ENCODE measurements at places on chromosomes 12 and 14.

- DNase-seq, result no peak
Measured at GRCh38 chr12:32828552-32828951, 68.0 kb downstream of the PKP2 start.

GRCh38 chr14:96089401-96089800 lies 50.2 kb downstream of the C14orf132 start:
- no peak for DNase-seq

GRCh38 chr12:109308534-109309380 lies at the start of gene FOXN4:
FOXN4 (minus strand) TSS chr12:109309284; CDS start chr12:109308321, 963 bp downstream.
- no peak for DNase-seq

DNA sequence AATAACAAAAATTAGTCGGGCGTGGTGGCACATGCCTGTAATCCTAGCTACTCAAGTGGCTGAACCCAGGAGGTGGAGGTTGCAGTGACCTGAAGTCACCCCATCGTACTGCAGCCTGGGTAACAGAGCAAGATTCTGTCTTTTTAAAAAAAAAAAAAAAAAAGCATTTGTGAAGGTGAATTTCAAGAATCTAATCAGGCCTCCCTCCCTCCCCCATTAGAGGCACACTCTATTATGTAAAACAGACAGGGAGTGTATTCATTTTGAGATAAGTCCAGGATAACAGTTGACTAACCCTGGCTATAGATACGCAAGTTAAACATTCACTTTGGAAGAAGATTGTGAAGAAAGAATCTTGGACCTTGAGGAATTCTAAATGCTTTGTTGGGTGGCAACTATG lies 2.9 kb downstream of the RESF1 start:
- DNase-seq, result no peak

GRCh38 chr12:63989301-63989845 lies 144.9 kb downstream of the SRGAP1 start:
- DNase-seq, result no peak

GRCh38 chr12:91680864-91681263 lies 464.8 kb downstream of the BTG1 start:
- no peak for DNase-seq

DNA sequence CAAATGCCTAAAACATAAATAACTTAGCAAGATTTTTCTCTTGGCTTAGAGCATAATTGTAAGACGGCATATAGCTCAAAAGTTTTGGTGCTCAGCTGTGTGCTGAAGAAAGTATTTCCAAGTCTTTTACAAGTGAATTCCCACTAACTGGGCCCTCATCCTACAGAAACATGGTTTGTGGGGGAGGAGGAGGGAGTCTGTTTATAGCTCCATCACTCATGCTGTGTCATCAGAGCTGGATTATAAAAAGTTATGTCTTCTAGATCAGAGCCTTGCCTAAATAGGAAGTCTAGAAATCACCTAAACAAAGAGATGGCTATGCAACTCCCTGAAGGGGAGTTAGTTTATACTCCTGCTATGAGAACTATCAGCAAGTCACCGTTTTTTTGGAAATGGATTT lies 65.9 kb upstream of the OTOGL start:
- DNase-seq, result no peak

DNA sequence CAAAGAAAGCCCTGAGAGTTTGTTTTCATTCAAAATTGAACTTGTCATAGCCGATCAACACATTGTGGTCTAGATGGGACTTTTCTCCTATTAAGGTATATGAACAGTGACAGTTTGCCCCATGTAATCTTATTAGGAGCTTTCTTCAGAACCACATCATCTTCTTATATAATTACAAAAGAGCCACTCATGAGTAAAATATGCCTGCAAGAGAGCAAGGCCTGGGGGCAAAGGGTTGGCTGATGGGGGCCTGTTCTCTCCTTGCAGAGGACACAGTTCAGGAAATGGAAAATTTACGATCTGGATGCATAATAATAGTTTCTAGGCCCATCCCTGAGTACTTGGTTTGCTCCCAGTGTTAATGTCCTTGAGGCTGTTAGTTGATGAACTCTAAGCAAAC lies 87.8 kb downstream of the FLRT2 start:
- no peak for DNase-seq

DNA sequence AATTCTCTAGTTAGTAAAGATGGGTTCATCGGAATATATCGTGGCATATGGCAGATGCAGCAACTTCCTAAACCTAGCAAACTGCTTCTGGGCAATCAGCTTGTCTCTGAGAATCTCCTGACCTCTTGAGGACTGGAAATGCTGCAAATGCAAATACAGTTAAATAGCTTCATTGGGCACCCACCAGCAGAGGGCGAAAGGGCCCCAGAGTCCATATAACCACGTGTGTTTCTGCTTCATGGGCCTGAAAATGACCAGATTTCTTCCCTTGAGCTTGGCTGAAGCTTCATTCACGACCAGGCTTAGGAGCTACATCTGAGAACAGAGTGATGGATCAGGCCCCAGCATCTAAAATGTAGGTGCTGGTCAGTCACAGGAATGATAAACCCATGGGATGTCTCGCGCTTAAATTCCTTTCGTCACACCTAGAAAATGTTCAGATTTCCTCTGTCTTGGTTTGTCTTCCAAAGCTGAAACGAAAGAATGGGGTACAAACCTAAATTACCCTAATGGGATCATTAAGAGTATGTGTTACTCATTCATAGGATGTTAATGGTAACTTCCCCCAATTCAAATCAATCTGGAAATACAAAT lies 1482.5 kb upstream of the TMEM132C start:
- no peak for DNase-seq

DNA sequence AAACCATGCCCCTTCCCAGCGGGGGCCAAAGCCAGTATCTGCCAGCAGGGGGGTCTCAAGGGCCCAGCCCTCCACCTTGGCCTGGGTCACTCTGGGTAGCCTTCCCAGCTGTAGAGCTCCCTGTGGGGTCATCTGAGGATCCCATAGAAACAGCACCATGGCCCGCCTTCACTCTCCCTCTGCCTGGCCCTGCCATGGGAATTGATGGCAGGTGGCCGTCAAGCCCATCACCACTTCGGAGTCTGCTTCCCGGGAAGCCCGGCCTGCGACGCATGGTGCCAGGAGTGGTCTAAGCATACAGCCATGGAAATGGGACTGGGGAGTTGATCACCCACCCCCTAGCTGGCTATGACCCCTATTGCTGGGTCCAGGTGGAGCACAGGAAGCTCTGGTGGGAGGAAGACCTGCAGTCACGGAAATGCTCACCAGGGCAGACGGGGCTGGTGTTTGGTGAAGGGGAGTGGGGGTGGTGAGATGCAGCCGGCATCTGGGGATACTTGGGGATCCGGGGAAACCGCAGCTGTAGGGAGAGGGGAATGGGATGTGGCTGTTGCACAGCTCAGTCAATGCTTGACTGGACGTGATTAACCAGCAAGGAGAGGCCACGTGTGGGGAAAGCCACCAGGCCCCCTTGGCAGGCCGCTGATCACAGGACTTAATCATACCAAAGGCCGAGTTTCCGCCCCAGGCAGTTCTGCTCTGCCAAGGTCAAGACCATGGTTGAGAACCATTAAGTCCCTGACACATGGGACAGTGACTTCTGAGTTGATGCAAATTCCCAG lies 52.2 kb upstream of the DIO3 start:
- no peak for DNase-seq

DNA sequence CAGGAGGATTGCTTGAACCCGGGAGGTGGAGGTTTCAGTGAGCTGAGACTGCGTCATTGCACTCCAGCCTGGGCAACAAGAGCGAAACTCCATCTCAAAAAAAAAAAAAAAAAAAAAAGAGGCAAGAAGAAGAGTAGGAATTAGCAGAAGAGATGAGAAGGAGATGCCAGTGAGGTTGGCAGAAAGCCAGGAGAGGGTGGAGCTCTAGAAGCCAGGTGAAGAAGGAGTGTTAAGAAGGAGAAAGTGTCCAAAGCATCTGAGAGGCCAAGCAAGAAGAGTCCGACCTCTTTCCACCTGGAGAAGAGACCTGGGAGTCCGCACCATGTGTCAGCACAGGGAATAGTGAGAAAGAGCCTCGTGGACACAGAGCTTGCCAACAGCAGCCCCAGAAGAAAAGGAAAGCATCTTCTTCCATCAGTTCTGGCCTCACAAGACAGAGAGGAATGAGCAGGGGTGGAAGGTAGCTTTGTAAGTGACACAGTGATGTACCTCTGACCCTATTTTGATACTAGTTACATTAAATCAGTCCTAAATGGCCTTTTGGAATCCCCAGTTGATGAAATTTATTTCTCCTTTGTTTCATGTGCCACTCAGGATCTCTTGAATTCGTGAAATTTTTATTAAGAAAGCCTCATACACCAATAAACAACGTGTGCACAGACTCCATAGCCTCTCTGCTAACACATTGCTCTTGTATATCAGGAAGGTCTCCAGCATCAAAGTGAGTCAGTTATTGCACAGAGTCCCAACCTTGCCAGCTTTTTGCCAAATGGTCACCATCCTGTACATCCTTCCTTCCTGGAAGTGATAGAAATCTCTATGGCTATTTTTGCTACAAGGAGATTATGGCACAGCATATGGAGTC lies 70.6 kb downstream of the SAMD4A start:
- DNase-seq, result no peak

DNA sequence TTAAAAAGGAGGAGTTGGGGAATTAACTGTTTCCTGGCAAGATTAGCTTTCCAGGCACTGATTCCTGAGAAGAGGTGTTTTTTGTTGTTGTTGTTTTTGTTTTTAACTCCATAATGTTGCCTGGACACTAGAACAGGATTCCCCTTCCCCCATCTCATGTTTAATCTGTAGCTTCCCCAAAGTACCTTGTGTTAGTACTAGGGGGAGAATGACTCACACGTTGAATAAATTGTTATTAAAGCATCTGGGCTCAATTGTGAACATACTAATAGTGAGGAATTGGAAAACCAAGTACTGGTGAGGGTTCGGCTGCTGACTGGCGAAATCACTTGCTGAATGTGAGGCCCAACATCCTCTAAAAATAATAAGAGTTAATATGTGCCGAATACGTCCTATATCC lies 1.3 kb upstream of the GNG2 start:
- no peak for DNase-seq

DNA sequence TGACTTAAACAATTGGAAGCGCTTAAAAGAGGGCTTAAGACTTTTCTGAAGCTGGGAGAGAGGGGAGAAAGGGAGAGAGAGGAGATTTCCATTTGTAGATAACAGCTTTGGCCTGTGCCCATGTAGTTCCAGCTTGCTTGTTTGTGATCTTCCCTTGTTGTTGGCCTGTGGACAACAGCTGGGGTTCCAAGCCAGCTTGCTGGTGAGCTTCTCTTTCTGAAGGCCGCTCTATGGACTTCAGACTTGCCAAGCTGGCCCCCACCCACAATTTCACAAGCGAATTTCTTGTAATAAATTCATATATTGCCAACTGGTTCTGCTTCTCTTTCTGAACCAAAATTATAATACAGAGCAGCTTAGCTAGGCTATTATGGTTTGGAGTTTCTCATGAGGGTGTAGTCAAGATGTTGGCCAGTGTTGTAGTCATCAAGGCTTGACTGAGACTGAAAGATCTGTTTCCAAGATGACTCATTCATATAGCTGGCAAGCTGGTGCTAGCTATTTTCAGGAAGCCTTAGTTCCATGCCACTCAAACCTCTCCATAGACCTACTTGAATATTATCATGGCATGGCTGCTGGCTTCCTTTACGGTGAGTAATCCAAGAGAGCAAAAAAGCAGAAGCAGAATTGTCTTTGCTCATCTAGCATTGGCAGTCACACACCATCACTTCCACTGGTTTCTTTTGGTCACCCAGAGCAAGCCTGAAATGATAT lies 89.4 kb downstream of the ATP23 start:
- no peak for DNase-seq

DNA sequence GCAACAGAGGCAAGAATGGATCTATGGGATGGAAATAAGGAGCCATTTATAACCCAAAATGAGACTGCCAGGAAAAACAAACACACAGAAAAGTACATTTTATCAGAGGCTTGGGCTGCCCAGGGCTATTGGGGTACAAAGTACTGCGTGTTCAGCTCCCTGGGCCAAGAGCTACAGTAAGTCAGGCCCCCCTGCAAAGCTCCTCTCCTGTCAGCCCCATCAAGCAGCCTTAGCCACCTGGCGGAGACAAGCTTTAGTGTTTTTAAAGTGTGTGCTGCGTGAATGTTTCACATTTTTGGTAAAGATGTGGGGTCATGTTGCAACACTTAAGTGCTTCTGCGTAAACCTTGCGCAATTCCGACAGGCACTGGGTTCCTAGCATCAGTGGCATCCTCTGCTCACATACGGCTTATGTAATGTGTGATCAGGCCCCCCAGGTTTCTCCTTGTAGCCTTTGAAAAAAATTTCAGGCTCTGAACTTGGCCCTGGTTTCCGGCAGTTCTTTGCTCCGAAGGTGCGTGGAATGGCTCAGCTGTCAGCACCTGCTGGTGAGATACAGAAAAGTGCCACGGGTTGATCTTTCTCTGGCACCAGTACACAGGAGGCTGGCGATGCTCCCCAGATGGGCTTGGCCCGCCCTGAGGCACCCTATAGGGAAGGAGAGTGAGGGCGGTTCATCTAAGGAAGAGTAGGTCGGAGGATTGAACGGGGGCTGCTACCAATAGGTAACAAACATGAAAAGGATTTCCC lies 198.7 kb upstream of the EEA1 start:
- no peak for DNase-seq

DNA sequence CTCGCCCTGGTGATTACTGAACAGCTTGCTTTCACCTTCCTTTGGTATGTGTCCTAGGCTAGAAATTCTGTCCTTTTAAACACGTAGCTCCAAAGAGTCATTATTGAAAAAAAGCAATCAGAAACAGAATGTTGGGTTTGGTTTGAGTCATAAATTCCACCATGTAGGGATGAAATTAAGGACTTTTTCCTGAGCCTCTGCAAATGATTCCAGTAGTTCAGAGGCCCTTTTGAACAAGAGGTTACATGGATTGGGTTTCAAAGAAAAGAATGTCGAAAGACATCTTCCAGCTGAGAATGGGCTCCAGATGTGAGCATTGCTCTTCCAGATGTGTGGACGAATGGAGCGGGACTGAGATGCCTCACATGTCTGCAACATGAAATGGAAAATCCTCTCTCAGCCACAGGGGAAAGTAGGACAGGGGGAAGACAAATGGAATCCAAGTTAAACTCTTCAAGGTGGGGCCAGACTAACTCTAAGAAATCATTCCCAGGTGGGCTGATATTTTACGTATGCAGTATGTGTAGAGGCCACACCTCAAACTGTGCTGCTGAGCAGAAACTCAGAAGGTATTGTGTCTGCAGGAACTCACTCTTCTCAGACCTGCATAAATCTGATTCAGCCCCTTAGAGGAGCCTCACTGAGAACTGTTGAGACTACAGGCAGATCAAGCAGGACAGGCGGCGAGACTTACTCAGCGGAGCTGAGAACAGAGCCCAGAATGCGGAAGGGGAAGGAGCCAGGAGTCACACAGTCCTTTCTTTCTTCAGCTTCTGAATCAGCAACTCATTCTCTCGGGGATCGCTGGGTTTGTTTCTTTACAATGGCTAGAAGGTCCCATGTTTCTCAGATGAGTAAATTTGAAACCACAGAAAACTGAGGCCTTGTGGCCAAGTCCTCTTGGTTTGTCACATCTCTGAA lies 23.3 kb upstream of the EMP1 start:
- no peak for DNase-seq

- no peak for DNase-seq
Measured at GRCh38 chr12:100798286-100799160, 3.9 kb downstream of the ANO4 start.

- peak; percentile 28 for DNase-seq
Measured at GRCh38 chr12:121494093-121494787, 86.6 kb downstream of the KDM2B start.
